ENCODE measurements at places on chromosomes 2 and 18.

DNA sequence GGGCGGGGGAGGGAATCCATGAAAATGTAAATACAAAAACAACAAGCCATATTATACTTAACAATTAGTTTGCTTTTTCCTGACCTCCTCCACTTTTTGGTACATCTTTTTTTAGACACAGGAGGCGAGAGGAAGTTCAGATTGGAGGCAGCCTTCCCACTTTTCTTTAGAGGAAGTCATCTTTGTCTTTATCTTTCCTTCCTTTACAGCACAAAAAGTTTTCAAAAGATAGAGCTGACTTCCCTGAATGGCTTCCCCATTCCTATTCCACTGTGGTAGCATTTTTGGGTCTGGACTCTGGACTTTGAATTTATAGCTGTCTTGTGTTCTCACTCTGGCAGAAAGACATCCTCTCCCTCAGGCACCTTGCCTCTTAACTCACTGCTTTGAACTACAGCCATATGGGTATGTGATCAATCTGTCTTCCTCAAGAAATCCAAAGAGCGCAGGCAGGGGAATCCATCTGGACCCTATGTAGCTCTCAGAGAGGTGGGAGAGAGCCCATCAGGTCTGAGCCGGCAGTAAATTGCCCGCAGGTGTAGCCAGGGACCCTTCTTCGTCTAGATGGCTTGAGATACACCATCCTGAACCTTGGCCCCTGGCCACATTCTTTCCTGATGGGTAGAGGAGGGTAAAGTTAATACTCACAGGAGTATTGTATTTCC, 101.9 kb downstream of the AQP4 start:
- DNase-seq = no peak

DNA sequence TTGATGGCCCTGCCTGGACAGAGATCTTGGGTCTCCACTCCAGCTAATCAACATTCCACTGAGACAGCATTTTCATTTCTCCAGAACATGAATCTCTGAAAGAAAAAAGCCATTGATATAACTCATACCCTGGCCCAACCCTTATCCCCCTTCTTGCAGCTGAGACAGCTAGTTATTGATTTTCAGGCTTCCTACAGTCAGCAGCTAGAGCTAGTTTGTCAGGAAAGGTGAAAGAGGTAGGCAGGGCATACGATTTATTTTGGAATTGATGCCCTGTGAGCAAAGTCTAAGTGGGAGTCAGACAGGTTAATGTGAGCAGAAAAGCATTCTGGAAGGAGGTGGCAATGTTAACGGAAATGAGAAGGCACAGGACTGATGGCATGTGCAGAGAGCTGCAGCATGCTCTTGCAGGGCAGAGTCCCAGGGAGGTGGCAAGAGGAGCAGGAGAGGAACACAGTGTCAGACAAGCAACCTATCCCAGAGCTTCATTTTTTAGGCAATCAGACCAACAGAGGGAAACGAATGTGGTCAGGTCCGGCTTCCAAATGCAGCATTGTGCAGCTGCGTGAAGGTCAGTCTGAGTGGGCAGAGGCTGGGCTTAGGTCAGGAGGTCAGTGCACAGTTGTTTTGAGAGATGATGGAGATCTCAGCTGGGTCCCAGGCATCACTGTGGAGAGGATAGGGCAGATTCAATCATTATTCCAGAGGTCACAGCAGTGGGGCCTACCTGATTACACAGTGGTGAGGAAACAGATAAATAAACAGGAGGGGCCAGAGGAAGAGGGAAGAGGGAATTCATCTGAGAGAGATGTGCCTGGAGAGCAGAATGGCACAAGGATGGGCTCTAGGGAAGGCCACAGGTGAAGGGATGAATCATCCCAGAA, 134.8 kb downstream of the CMPK2 start:
- no peak for DNase-seq

DNA sequence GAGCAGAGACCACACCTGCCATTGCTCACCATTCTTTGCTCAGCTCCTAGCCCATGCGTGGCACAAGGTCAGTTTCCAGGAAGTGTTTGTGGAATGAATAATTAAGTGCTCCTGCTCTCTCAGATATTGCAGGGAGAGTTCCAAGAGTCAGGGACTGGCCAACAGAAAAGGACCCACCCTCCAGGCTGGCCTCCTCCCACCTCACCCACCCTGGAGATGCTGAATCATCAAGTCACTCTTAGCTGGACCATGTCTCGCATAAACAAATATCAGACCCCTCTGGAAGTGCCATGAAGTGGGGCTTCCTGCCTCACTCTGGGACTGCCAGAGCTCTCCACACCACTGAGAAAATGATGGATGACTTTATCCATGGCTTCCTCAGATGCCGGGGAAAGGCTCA, 256.0 kb downstream of the TNS1 start:
- no peak for DNase-seq

DNA sequence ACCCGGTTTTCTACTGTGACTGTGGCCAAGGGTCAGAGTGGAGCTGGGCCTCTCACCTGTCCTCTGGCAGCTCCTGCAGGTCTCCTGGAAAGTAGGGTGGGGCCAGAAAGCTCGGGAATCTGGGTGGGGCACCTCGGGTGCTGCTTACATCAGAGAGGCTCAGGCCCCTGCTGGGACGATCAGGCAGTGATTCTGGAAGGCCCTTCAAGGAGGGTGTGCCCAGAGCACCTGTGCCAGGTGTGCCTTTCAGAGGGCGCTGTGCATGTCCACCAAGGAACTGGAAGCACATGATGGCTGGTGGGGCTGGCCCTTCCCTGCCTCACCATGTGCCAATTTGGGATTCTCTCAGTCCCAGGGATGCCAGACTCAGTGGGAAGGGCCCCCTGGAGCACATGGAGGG, 44.0 kb downstream of the ATP6V1C2 start:
- no peak for DNase-seq

DNA sequence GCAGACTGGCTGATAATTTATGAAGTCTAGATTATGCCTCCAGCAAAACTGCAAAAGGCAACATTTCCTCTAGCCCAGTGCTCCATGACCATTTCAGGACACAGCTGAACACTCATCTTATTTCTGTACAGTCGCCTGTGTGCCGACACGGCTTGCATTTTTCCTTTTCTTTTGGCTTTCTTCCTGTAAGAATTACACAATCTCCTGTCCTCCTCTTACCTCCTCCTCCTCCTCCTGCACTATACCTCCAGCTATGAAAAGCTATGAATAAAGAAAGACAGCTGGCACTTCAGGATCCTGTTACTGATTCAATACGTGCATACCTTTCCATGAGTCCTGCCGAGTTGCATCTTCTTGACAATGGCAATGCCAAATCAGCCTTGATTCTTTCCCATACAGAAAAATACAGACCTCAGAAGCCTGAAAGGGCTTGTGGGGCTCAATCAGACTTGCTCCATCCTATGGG, 32.2 kb upstream of the TRIB2 start:
- no peak for DNase-seq

DNA sequence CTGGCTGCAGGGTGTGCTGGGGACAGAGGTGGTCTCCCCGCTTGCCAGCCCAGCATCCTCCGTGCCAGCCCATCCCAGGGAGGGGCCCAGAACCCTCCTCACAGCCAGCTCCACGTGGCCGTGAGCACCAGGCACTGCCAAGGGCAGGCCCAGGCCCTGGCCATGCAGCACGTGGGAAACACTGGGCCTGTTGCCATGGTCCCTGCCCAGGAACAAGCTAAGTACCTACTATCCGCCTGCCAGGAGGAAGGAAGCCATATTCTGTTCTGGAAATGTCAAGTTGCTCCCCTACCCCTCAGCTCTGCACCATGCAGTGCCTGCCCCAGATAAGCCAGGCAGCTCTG, 250.6 kb downstream of the CYP26B1 start:
- DNase-seq = no peak

DNA sequence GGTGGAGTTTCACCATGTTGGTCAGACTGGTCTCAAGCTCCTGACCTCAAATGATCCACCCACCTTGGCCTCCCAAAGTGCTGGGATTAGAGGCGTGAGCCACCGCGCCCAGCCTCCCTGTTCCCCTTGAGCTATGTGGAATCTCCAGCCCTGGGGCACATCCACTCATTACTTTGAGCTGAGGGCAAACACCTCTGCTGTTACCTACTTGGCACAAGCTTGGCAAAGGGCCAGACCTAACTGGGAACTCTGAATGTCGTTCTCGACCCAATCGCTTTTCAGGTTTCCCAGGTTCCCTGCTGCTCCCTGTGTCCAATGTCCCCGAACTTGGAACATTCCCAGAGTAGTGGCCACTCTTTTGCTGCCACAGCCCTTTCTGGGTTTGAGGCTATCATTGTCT, 40.6 kb downstream of the CHST10 start:
- no peak for DNase-seq

DNA sequence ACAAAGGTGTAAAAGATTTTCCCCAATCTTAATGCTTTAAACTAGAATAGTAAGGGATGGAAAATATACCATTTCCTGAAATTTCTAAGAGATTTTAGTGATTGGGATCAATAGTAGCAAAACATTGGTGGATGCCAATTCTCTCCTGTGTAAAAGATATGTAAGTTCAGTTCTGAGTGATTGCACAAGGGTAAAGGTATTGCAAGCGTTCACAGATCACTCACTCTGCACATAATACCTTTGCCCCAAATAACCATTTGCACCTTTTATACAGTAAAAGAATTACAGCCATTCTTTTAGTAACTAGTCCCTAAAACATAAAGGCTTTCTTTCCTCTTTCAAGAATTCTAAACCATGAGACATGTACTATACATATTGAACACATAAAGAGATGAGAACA, 13.0 kb upstream of the ZCCHC2 start:
- DNase-seq = no peak

DNA sequence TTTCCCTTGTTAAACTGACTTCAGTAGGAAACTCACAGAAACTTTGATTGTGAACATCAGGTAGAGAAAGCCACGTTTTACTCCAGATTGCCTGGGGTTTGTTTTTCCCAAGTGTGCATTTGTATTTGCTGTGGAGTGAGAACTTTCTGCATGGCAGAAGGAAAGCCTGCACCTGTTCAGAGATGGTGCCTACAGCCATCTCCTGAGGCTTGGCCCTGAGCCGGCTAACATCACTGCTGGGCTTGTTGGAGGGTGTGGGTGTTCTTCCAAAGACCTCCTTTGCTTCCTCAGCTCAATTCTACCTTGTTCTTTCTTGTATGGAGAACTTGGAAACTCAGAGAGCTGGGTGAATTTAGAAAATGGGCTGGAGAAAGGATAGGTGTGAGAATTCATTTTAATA, 16.1 kb downstream of the KCNS3 start:
- DNase-seq = no peak

- peak; percentile 57 for DNase-seq
Measured at GRCh38 chr2:46299365-46300263, 2.4 kb downstream of the EPAS1 start.

DNA sequence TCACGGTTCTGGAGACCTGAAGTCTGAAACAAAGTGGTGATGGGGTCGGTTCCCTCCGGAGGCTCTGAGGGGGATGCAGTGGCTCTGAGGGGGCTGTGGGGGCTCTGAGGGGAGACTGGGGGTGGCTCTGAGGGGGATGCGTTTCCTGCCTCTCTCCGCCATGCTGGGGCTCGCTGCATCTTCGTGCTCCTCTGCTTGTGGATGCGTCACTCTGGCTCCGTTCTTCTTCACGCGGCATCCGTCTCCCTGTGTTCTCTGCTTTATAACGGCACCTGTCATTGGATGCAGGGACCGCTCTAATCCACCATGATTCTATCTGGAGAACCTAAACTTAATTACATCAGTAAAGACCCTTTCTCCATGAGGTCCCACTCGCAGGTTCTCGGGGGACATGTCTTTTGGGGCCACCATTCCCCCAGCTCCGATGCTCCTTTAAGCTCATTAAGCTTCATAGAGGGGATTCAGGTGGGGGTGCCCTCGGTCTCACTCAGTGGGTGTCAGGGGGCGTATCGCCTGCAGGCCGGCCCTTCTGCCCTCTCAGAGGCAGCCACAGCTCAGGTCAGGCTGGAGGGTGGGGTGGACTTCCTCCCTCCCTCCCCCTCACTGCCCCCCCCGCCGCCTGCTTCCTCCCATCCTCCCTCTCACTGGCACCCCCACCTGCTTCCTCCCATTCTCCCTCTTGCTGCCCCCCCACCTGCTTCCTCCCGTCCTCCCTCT, 18.4 kb downstream of the RTP5 start:
- no peak for DNase-seq

GRCh38 chr2:197952540-197953202, 148.3 kb downstream of the PLCL1 start:
- DNase-seq = no peak

DNA sequence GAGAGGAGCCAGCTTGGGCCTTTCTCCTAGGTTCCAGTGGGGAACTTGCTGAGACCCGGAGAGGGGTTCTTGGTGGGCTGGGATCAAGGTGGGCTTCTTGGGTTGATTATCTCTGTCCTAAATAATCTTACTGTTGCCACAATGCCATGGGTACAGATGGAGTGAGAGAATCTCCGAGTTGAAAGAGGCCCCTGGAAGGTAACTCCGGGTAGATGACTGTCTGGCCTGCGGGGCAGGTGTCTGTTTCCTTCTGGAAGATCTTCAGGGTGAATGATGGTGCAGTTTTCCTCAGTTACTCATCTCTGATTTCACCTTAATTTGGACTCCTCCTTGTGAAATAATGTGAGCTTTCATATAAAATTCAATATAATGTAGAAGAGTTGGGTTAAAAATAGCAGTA, 159.4 kb downstream of the ACTR3 start:
- no peak for DNase-seq

GRCh38 chr2:11861044-11861443, 114.6 kb downstream of the LPIN1 start:
- DNase-seq = no peak

DNA sequence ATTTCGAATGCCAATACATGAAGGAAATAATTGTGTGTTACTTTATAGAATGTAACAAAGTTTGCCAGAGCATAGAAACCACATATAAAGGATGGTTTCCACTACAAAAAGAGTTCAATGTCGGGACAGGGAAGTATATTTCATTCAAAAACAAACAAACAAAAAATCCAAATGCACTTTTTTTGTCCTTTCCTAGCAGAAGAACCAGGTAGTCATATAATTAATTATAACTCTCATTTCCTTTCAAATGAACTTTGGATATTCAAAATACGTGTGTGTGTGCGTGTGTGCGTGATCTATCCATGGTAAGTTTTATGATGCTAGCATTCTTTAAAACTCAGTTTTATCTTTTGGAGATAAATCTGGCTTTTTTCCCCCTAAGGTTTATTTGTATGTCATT, 8.3 kb downstream of the FN1 start:
- no peak for DNase-seq

GRCh38 chr2:130720036-130720435, 8.8 kb upstream of the GPR148 start:
- no peak for DNase-seq

DNA sequence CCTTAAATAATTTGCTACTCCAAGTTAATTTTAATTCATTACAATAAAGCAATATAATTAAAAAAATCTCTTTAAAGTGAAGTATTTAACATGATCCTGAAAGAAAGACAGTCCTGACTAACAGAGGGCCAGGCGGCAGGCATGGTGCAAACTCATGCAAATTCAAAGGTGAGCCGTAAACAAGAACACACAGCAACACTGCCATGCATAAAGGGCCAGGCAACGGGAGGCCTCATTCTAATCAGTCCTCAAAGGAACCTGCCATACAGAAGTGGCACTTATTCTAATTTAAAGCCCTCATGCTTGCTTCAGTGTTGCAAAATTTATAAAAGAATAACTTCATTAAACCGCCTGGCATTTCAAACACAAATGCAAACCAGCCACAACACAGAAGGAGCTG, 277.0 kb downstream of the ZNF521 start:
- no peak for DNase-seq
